Activated effector memory CD4-positive, alpha-beta T cell treated with Interleukin-2 at 50 U/mL for 16 hours (primary cell): ENCODE measurements at places on chromosomes 6 and 20.

DNA sequence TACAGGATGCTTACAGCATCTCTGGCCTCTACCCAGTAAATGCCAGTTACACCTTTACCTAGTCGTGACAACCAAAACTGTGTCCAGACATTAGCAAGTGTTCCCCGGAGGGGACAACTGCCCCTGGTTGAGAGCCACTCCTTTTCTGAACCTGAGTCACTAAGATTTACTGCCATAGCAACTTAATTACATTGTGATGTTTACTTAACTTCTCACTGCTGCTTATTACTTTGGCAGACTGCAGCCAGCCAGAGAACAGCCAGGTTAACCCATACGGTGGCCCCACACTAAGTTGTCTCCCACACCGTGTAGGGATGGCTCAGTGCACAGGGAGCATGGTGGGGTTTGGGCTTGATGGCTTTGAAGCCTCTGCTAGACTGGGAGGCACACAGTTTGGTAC lies 204.7 kb upstream of the SULF2 start:
- DNase-seq = no peak

DNA sequence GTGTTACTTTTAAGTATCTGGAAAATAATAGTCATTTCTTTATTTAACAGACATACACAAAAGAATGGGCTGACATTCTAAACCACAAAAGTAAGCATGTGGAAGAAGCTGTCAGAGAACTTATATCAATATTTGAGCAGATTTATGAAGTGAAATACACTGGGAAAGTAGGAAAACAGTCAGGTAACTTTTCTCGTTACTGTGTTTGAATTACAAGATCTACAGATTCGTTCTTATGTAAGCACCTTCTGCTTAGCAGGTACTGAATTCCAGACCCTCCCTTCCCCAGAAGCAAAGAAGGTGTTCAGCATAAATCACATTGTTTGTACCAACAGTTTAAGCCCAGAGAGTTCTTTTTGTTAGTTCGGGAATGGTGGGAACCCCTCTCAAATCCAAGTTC lies 88.0 kb downstream of the DNAH8 start:
- no peak for DNase-seq

DNA sequence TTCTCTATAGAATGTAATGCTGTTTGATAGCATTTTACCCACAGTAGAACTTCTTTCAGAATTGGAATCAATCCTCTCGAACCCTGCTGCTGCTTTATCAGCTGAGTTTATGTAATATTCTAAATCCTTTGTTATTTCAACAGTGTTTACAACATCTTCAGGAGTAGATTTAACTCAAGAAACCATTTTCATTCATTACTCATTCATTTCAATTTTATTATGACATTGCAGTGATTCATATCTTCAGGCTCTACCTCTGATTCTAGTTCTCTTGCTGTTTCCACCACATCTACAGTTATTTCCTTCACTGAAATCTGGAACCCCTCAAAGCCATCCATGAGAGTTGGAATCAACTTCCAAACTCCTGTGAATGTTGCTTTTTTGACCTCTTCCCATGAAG lies 93.7 kb downstream of the ZFAND3 start:
- DNase-seq = no peak

DNA sequence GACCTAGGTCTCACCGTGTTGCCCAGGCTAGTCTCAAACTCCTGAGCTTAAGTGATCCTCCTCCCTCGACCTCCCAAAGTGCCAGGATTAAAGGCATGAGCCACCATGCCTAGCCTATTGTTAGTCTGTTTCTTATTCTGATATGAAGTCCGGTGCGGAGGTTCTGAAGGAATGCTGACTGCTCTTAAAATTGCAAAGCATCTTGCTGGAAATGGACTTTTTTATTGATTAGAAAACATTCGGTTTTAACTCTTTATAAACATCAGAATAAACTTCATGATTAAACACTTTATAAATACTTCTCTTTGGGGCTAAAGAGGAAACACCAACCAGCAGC lies 3.2 kb downstream of the TNFAIP3 start:
- no peak for DNase-seq

DNA sequence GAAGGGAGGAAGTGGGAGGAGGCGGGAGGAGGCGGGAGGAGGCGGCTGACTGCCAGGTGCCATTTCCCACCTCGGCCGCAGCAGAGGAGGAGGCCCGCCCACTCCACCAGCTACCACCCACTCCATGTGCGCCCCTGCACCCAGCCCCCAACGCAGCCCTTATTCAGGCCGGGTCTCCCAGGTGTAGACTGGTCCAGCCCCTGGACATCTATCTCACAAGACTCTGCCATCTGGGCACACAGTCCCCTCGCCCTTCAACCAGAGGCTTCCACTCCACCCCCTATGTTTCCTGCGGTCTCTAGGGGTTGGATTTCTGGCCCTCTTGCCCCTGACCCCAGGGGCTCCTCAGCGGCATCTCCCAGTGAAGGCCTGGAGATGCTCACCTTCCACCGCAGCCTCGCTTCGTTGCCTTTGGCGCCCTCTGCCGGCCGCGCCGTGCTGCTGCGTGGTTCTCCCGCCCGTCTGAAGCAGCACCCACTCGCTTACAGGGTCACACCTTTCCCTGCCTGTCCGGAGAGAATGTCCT lies 32.6 kb upstream of the FAM83D start:
- peak; percentile 69 for DNase-seq
